KBM-7 (cell line): ENCODE measurements at places on chromosomes 7 and 10.

GRCh38 chr7:94409200-94409948 is 14.7 kb downstream of the COL1A2 start:
- no peak for DNase-seq

- DNase-seq = no peak
Measured at GRCh38 chr10:4947039-4947634, 16.1 kb upstream of the AKR1C1 start.

DNA sequence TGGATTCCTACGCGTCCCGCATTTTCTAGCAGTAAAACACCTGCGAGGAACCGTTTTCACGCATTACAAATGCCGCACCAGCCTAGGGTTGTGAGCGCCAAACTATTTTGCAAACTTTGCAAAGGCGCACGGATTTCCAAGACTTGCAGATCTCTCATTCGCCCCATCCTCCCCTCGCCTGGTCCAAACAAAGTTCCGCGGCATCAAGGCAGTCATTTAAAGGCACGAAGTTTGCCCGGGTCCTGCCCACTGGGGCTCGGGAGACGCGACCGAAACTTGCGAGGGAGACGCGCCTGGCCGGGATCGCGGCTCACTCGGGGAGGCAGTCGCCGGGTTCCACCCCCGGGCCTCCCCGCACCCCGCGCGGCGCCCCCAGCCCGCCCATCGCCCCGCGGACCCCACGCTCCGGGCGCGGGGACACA is 613 bp downstream of the USP6NL start:
- peak; percentile 41 for DNase-seq

DNA sequence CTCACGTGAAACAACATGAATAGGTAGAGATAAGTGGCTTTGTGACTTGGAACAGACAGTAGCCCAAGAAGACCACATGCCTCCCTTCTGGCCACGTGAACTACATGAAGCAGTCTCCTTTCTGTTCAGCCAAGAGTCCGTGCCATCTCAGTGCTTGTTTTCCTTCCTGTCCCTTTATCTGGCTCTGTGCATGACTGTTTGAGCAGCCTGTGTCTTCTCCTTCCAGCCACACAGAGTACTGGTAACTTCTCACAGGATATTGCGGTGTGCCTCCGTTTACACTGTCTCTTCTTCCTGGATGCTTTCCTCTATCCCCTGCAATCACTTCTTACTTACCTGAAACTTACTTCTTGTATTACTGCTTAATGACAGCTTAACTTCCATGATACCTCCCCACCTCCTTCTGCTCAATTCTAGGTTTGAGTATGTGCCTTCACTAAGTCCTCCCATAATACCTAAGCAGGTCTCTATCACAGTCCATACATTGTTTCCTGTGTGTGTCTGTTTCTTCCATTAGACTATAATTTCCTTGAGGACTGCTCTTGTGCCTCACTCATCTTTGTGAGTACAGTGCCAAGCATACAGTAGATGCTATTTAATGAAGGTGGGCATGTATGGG is 748.7 kb downstream of the AUTS2 start:
- no peak for DNase-seq

- no peak for DNase-seq
Measured at GRCh38 chr7:141991140-141991539, 4.5 kb upstream of the MGAM start.

GRCh38 chr7:78794101-78794500 is 659.4 kb downstream of the MAGI2 start:
- no peak for DNase-seq

- no peak for DNase-seq
Measured at GRCh38 chr7:150329331-150330120, 6.2 kb upstream of the ACTR3C start.

- no peak for DNase-seq
Measured at GRCh38 chr7:1914743-1915142, 244.7 kb downstream of the ELFN1 start.
